Inflammatory macrophage (primary cell): ENCODE measurements at places on chromosomes 3 and 15.

- DNase-seq: no peak
These were observed 90.7 kb downstream of the COL6A6 start for GRCh38 chr3:130607553-130608154.

- no peak for DNase-seq
These were observed 71.9 kb downstream of the PFN2 start for GRCh38 chr3:149898771-149899170.

DNA sequence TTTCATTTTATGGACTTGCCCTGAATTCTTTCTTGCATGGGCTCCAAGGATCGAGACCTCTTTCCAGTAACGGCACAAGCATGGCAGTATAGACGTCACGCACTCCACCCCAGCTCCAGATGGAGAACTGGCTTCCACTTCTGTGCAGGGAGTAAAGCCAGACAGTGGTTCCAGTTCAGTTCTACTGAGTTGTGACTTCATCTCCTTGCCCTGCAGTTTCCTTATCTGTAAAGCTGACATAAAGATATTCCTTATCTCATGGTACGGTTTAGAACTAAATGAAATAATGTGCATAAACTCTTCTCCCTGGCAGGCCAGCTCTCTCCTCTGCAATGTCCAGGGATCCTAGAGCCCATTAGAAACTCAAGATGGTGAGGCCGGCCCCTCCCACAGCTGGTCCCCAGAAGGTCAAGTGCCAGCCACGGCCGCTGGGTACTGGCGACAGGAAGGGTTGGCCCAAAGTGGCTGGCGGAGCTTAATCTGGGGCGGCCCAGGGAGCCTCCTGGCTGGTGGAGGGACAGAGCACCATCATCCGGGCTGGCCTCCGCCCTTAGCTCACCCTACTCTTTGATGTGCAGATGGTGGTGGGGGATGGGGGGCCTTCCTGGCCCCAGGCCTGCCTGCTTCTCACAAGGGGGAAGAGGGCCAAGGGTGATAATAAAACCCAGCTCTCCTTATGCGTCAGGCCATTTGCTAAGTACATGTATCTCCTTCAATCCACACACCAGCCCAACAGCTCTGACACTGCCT lies 7.2 kb downstream of the MESP2 start:
- DNase-seq: no peak

DNA sequence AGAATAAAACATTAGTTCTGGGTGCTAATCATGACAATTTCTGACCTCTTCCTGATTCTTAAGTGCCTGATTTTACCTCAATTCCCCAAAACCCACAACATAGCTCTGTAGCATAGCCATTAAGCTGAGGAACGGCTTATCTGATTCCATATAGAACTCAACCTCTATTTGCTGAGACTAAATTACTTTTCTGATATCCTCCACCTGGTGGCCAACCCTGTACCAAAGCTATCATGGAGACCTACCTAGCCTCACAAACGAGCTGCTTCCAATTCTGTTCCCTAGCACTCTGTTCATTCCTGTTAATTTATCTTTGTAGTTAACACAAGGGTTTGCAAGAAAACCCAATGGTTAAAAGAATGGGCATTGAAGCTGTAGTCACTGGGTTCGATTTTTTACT lies 245.2 kb downstream of the PLOD2 start:
- no peak for DNase-seq
